ENCODE measurements at places on chromosomes 5 and 9.
A peak's percentile ranks its signal among the peaks of the same experiment; 100 is the strongest.

GRCh38 chr9:124488641-124489210 lies 18.5 kb downstream of the NR5A1 start:
- DNase-seq, result no peak

GRCh38 chr5:109825450-109825849 lies 135.7 kb downstream of the MAN2A1 start:
- DNase-seq, result no peak

DNA sequence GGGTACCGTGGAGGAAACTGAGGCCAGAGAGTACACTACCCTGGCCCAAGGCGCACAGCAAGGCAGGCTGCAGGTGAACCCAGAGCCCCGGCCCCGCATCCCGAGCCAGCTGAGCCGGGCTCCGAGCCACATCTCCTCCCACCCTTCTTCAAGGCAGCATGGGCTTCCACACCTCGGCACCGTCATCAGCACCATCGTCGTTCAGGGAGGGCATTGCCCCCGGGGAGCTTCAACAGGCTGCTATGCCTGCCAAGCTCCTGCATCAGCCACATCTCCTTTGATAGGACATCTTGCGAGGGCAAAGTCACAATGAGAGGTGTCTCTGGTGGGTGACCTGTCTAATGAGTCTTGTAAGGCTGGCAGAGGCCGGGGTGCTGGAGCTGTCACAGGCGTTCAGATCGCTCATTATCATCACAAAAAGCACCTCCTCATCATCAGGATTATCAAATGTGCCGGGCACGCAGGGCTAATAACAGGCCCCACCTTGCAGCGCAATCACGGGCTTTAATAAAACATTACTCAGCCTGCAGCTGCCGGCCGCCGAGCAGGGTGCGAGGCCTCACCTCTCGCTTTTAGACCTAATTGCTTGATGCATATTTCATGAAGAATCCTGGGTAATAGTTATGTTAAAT lies 20.0 kb upstream of the SLC25A51 start:
- no peak for DNase-seq

- DNase-seq, result no peak
Measured at GRCh38 chr5:67617051-67617450, 420.5 kb upstream of the CD180 start.

DNA sequence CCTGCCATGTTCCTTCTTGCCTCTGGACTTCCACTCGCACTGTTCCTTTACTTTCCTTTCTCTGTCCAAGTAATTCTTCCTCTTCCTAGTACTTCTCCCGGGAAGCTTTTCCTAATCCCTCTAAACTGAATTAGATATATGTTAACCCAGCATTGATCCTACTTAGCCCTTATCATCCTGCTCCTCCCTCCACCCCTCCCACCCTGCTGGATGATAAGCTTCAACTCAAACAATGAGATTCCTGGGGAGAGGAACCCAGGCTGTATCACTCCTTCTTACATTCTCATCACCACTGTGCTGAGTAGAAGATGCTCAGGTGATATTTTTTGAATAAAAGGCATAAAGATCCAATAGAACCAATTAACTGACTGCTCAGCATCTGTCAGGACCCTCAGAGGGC lies 45.7 kb downstream of the CDK5RAP2 start:
- no peak for DNase-seq

DNA sequence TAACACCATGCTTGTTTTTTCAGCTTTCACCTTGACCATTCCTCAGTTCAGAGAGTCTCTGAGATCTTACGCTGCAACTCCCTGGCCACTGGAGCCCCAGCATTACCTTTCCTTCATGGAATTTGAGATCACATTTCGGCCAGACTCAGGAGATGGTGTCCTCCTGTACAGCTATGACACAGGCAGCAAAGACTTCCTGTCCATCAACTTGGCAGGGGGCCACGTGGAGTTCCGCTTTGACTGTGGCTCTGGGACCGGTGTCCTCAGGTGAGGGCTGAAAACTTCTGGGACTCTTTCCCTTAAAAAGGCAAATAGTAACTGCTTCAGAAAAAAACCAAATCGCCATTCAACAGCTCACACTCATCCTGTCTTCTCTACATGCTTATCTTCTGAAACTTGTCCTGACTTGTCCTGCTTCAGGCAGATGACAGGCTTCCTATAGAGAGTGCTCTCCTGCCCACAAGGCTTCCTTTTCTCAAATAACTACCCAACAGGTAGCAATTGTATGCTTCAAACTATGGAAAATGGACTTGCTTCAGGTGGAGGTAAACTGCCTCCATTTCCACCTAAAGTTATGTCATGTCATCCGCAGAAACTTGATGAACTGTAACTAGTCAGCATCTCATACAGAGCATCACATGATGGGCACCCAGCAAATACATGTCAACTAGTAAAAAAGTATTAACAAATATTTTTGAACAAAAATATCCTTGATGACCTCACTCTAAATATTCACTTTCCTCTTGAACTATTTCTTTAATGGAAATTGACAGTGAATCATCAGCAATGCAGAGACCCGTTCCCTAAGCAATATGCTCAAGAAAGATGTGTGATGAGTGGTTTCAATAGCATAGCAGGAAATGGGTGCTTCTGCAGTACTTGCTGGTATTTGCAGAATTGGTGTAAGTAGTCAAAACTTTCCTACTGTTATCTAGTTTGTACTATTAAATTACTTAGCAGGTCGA lies 129.2 kb downstream of the LIFR start:
- no peak for DNase-seq

GRCh38 chr5:78929833-78930232 lies 55.3 kb downstream of the ARSB start:
- DNase-seq, result no peak

GRCh38 chr5:76958991-76959767 lies 6.3 kb downstream of the CRHBP start:
- no peak for DNase-seq

DNA sequence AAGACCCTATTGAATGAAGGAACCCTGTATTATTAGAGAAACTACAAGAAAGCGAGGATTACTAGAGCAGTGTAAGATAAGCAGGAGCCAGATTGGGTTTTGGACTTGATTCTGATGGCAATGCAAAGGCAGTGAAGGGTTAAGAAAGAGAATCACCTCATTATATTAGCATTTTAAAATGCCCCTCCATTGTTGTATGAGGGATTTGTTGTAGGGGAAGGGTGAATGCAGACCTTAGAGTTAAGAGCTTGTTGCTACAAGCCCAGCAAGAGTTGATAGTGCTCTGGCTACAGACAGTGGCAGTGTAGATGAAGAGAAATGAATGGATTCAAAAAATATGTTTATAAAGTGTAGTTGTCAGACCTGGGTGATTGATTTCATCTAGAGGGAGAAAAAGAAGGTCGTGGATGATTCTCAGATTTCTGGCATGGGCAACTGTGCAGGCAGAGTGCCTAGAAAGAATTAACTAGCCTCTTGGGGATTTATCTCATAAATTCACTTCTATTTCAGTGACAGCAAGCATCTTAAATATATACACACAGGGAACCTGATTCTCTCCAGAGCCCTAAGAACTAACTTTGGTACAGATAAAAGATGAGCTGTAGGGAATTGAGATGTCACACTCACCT lies 344.8 kb downstream of the ARRDC3 start:
- DNase-seq, result no peak

GRCh38 chr5:178196986-178197385 lies 7.3 kb upstream of the HNRNPAB start:
- DNase-seq, result no peak

DNA sequence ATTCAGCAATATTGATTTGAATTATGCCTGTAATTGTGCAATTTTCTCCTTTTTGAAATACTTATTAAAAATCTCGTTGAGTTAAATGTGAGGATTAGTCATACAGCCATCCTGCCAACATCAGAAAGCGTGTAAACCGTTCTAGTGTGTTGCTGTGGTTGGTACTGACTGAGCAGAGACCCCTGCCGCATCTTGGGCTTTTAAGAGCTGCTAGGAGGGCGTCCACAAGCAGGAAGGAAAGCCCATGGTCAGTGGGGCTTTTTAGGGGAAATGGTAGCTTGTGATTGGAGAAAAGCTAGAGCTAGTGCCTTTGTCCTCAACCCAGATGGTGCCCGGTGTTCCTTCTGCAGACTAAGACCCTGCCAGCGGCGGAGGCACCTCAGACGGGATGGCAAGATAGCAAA lies 1.3 kb downstream of the SDHA start:
- peak; percentile 37 for DNase-seq

DNA sequence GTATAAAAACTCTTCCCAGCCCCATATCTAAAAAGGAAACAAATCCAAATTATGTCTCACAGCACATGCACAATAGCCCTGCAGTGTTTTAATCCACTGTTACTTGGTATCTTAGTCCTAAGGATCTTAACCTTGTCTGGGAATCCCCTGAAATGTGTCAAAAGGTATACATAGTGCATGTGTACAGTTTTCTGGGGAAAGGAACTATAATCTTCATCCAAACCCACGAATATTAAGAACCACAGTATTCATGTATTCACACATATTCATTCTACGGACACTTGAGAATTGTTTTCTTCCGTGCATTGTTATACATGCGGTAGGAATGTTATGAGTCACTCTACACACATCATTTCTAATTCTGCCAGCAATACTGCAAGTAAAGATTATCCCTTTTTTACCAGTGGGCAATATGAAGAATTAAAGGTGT lies 47.8 kb upstream of the SNX2 start:
- DNase-seq, result no peak

- peak; percentile 70 for DNase-seq
Measured at GRCh38 chr9:130707225-130707976, 13.8 kb downstream of the EXOSC2 start.

DNA sequence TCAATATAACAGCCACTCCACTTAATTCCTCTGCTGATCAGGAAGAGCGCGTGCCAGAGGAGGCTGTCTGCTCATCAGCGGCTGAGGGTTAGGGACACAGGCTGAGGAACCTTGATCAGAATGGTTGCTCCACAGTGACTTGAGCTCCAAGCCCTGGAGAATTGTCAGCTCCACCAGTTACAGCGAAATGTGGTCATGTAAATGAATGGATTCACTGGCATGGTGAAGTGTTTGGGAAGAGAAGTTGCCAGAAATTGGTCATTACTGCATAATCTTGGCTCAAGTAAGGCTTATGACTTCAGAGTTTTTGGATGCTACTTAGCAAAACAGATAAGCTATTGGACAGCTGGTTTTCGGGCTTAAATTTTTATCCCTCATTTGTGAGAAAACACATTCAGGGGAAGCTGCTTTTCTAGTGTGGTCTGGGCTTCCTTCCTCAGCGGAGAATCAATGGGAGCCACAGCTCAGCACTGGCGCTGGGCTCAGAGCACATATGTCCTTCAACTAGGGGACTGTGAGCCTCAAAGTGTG lies 65.0 kb downstream of the PRRT1B start:
- DNase-seq, result no peak

GRCh38 chr9:24381205-24381604 lies 164.5 kb downstream of the IZUMO3 start:
- DNase-seq, result no peak

DNA sequence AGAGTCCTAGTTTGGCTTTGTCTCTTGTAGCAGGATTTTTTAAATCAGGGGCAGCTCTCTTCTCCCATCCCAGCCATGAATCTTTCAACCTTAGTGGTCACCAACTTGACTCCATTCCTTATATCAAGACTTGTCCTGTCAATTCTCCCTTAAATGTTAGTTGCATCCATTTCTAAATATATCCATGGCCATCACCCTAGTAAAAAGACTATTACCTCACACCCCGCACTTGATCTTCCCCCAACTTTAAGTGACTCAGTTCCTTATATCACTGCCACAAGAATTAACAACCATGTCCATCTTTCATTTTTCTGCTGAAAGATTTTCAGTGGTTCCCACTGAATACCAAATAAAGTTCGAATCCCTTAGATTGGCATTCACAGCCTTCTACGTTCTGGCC lies 67.0 kb downstream of the STX17 start:
- DNase-seq, result no peak

- no peak for DNase-seq
Measured at GRCh38 chr5:115626445-115626823, 598 bp upstream of the TMED7 start.

DNA sequence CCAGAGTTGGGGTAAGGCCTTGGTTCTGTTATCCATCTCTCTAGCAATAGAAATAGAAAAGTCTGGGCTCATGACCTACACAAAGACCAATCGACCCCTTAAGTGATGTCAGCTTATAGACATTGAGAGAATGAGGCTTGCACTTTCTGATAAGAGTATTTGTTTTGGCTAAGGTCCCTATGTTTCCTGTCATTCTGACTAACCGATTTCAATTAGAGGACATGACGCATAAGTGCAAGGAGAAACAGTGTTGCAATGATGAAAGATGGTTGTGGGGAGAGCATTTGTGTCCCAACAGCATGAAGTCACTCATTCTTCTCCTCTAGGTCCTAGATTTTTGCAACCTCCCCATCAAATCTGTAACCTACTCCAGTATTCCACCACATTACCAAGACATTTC lies 255.1 kb downstream of the MAT2B start:
- no peak for DNase-seq

GRCh38 chr5:54610197-54610944 lies 92.8 kb downstream of the SNX18 start:
- peak; percentile 78 for DNase-seq

DNA sequence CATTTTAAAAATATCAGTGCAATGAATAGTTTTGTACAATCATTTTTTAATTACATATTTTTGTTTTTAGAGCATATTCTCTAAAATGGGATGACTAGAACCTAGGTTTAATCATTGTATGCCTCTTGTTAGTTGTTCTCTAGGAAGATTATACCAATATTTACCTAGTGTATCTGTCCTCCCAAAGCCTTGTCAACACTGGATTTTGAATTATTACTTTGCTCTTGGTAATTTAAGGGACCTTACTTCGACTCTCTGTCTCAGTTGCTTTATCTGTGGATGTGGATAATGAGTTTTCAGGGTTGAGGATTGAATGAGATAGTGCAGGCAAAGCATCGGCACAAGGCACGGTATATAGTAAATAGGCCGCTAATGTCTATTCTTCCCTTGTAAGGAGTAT lies 10.9 kb upstream of the PIP5K1B start:
- DNase-seq, result no peak

DNA sequence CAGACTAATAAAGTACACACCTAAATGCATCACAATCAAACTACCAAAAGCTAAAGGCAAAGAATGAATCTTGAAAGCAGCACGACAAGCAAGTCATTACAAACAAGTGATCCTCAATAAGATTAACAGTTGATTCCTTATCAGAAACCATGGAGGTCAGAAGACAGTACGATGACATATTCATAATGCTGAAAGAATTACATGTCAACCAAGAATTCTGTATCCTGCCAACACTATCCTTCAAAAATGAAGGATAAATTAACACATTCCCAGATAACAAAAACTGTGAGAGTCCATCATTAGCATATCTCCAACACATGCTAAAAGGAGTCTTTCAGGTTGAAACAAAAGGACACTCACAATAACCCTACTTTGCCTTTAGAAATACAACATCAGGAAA lies 39.4 kb downstream of the NR3C1 start:
- no peak for DNase-seq

Measured in CD4-positive, alpha-beta T cell treated with Interleukin-4 for 4 hours (primary cell).